ENCODE measurements at places on chromosomes 6 and 20. TPM values are rescaled to one million over a fixed set of nuclear protein-coding genes. Genes with fewer than 3 reads are reported as not detected.

GRCh38 chr6:12478921-12479320, 188.8 kb downstream of the EDN1 start:
- no peak for DNase-seq

DNA sequence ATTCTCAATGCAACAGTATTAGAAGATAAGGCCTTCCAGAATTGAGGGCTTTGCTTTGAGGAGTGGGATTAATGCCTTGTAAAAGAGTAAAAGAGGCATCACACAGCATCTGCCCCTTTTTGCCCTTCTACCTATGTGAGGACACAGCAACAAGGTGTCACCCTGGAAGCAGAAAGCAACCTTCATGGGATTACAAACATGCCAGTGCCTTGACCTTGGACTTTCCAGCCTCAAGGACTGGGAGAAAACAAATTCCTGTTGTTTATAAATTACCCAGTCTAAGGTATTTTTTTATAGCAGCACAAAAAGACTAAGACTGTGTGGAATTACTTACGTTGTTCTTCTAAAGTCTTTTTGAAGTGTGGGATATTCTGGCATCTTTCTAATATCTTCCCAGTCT, 150.0 kb upstream of the SLC22A16 start:
- DNase-seq, result no peak

SRMS gene
- total RNA-seq, result 0.50 TPM

- no peak for DNase-seq
Measured at GRCh38 chr6:150180517-150180916, 37.7 kb downstream of the PPP1R14C start.

DNA sequence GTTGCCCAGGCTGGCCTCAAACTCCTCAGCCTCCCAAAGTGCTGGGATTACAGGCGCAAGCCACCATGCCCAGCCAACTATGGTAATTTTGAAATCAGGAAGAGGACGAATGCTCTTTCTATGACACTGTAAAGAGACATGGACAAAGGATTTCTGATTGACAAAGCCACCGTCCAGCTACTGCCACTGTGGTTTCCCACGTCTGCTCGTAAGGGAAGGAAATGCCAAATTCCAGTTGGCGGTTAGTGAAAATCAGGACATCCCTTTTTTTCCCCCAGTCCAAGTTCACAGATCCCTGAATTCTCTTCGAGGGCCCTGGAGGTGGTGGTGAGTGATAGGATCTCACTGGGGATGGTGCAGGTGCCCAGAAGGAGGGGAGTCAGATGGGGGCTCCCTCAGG, 31.2 kb downstream of the SNAI1 start:
- DNase-seq, result no peak

DNA sequence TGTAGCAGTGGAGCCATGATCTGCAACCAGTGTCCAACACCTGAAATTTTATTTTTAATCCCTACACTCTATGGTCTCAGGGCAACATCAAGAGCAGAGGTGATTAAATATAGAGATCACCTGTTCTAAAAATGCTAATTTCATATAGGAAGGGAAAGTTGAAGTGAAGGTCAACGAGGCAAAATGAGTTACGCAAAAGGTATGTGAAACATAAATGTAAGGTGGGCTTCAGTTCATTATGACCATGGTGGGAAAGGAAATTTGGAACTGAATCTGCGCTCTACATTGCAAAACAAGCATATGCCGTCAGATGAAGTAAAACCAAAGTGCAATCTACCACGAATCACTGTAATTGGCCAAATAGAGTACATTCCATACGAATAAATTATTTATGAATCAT, 35.2 kb upstream of the STMND1 start:
- DNase-seq, result no peak

DNA sequence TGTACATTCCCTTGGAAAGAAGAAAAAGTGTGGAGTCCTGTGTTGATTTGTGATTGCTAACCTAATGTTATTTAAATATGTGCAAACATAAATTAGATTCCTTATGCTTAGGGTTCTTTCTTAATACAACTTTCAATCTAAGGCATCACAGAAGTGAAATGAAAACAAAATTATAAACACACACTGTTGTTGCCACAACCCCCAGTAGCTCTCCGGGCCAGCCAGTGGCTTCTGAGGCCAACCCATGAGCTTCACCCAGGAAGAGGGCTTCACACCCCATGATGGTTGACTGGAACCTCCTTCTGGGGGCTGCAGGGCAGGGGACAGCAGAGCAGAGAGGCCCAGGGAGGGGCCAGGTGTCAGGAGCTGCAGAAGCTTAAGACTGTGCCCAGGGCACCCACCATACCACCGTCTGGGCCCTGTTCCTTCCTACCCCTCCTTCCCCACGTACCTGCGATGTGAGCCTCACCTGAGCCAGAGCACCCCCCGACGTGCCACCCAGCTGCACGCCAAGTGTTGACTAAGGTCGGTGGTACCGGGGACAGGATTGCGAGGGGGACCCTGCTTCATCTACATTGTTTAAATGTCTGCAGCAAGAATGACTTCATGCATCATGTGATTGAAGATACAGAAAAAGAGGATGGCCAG, 110.5 kb downstream of the FAM120B start:
- no peak for DNase-seq

GRCh38 chr20:62014488-62014775, 51.2 kb downstream of the TAF4 start:
- DNase-seq, result no peak

GRCh38 chr6:44061375-44062104, 65.7 kb downstream of the MRPL14 start:
- DNase-seq, result no peak

DNA sequence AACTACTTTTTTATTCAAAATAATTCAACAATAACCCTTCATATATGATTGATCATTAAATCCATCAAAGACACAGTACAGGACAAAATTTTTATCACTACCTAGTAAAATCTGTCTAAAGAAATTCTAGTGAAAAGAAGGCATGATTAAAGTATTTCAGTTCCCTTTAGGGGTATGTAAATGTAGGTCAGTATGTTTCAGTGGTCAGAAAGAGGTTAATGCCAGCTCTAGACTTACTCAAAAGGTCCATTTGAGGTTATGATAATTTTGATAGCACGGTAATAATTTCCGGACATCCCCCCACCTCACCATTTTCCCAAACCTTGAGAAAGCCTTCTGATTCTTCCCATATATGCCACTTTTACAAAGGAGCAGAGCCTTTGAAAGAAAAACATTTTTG, 193.5 kb upstream of the ID4 start:
- DNase-seq, result no peak

GPX5 gene
- not detected for total RNA-seq

DNA sequence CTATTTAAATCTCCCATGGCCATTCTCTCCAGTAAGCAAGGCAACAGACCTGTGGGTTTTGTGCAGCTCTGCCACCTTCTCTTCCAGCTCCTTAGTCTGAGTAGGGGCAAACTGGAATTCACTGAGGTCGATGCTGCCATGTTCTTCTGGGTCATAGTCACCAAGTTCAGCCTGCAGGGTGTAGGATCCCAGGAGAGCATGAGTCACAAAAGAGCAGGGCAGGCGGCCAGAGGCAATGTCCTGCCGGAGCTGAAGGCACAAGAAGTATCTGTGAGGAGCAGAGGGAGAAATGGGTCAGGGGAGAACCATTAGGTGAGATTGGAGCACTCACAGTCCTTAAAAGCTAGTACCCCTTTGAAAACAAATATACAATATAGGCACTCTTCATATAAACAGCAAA, 73.7 kb downstream of the SMLR1 start:
- no peak for DNase-seq

DNA sequence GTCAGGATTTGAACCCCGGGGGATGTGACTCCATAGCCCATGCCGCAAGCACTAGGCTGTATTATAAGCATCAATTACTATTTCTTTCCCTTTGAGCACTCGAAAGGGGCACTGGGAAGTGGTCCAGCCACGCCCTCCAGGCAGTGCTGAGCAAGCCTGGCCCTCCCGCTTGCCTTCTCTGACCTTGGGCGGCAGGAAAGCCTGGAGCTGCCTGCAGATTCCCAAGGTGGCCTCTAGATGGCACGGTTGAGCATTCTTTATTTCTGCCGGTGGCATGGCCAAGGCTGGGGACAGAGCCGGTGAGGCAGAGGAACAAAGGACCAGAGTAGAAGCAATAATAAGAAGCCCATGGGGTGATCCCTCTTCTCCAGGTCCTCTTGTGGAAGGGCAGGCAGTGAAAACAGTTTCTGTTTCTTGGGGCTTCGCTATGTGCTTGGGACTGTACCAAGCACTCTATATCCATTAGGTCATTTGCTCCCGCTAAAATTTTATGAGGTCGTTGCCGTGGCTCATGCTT, 32.0 kb downstream of the ARHGAP40 start:
- peak; percentile 82 for DNase-seq

Data from GM23338 (cell line).